MCF 10A (cell line): ENCODE measurements at places on chromosomes 16 and 17. TPM values are rescaled to one million over a fixed set of nuclear protein-coding genes. Genes with fewer than 3 reads are reported as not detected.

Gene TP53TG3D
- total RNA-seq = not detected in 2 replicates

Gene FAM171A2
- total RNA-seq = 0.30 TPM in 1 of 2 replicates, not detected in the other

Gene NUP93
- 53.9 and 60.2 TPM in 2 replicates for total RNA-seq

Gene CCDC144A
- 7.2 and 10.0 TPM in 2 replicates for total RNA-seq

Gene KRT12
- not detected in 2 replicates for total RNA-seq

Gene PRR29
- total RNA-seq = not detected in 2 replicates

Gene KRTAP4-1
- not detected in 2 replicates for total RNA-seq

Gene TBC1D26
- total RNA-seq = not detected in 2 replicates

Gene CHRNE
- total RNA-seq = not detected in 2 replicates

Gene GOT2
- total RNA-seq = 86.8 and 96.9 TPM in 2 replicates

Gene WNT9B
- not detected in 2 replicates for total RNA-seq
